IMR-90 (cell line): ENCODE measurements at places on chromosomes 2 and 18. TPM values are rescaled to one million over a fixed set of nuclear protein-coding genes. Genes with fewer than 3 reads are reported as not detected.

The SNED1 gene
- 1.1 and 1.4 TPM in 2 replicates for total RNA-seq

The CHAC2 gene
- 3.9 and 6.9 TPM in 2 replicates for total RNA-seq

The SCG2 gene
- total RNA-seq = 0.36 and 0.56 TPM in 2 replicates

The NR4A2 gene
- 0.72 and 2.8 TPM in 2 replicates for total RNA-seq

The DNER gene
- total RNA-seq = under 0.01 TPM in 2 replicates

The ESPNL gene
- total RNA-seq = 1.4 and 2.0 TPM in 2 replicates

The MC2R gene
- not detected in 2 replicates for total RNA-seq
